Fibroblast of skin of back (primary cell): ENCODE measurements at places on chromosomes 4 and X.

DNA sequence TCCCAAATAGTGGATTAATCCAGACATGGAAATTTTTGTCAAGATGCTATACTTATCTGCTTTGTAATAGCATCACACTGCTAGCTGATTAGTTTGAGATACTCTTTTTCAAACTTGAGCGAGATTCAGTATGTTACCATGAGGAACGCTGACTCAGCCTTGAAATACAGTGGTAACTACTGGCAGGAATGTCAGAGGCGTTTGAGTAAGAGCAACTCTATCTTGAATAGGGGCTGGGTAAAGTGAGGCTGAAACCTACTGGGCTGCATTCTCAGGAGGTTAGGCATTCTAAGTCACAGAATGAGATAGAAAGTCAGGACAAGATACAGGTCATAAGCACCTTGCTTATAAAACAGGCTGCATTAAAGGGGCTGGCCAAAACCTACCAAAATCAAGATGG, 2519.6 kb downstream of the ARAP2 start:
- DNase-seq: no peak

DNA sequence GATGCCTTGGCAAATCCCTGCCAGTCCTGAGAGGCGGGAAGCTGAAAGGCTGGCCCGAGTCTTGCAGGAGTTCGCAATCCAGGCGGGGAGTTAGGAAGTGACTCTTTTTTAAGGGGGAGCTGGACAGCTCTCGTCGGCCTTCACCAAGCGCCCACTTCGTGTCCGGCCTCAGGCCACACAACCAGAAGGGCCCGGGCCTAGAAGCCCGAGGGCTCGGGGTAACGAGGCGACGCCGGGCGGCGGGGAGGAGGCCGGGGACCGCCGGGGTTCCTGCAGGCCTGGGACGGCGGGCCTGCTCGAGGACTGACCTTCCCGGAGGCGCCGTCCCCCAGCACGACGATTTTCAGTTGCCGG, 395 bp downstream of the RAB28 start:
- peak; percentile 70 for DNase-seq

GRCh38 chr4:151935411-151935810, 174.6 kb upstream of the GATB start:
- no peak for DNase-seq

- no peak for DNase-seq
These were observed 309.4 kb downstream of the PPP3CA start for GRCh38 chr4:101037938-101038413.

DNA sequence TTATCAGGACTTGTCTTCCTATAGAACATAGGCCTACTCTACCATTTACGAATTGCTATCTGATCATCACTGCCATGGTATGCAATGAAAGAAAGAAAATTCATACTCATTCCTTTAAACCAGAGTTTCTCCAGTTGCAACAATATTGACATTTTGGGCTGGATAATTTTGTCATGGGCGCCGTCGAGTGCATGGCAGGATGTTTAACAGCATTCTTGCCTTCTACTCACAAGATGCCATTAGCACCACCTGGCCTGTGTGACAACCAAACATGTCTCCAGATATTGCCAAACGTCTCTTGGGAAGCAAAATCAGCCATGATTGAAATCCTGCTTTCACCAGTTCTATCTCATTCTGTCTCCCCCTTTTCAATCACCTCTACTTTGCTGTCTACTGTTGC, 63.6 kb upstream of the ARHGAP24 start:
- DNase-seq: no peak

- DNase-seq: peak; percentile 44
These were observed 829 bp downstream of the ELOVL6 start for GRCh38 chr4:110197529-110198042.

- no peak for DNase-seq
These were observed 272.3 kb upstream of the RPS6KA3 start for GRCh38 chrX:20538974-20539373.

DNA sequence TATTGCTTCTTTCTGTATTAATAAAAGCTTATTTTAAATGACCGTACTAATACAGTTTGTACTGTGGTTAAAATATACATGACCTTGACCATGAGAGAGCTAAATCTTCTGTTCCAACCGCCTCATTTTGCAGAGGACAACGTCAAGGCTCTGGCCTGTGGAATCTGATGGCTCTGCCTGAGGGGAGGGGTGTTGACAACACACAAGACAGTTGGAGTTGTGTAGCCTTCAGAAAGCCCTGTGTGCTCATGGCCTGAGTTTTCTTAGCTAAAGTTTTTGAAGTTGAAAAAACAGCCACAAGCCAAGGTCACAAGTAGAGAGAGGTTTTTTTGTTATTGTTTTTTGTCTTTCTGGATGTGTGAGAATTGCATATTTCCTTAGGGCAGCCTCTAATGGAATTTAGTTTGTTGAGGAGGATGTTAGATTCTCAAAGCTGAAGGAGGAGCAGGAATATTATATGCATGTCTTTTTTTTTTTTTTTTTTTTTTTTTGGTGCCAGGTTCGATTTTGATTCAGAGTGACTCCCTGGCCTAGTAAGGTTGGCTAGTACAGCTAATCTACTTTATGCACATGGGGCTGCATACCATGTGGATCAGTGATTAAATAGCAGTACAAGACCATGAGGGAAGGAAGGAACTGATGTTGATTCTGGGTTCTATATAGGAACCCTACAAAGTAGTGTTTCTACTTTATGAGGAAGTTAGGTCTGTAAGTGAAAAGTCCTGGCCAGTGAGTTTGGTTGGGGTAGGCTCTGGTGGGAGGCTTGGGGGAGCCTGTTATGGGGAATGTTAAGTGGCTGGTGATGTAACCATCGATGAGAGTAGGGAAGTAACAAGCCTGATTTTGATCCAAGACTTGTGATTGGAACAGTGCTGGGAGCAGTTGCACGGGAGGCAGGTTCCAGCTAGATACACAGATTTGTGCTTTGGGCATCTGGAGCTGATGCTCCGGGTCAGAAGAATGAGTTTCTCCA, 20.3 kb downstream of the SMS start:
- no peak for DNase-seq

DNA sequence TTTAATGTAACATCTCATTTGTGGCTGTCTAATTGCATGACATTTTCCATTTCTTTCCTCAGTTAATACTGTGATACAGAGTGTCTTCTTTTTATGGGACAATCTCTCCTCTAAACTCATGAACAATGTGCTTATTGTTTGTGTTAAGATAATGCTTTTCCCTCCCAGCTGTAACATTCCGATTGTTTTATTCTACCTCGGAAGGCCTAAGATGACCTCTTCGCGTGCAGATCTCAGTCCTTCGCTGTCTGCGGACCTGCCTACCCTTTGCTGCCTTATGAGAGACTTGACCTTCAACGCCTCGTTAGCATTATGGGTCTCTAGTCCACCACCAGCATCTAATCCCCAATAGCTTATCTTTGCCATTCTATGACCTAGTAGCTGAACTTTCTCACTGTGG, 29.8 kb upstream of the ZFP42 start:
- DNase-seq: no peak

- no peak for DNase-seq
These were observed 728.2 kb downstream of the ARAP2 start for GRCh38 chr4:35516102-35516501.
